ENCODE measurements at places on chromosomes 2 and 18.

GRCh38 chr2:182668671-182669070, 47.4 kb upstream of the DNAJC10 start:
- DNase-seq, result no peak

GRCh38 chr2:105428387-105429018, 29.7 kb upstream of the FHL2 start:
- DNase-seq, result no peak

GRCh38 chr2:163198007-163198406, 359.4 kb upstream of the KCNH7 start:
- no peak for DNase-seq

GRCh38 chr2:30315391-30316063, 84.2 kb downstream of the LBH start:
- DNase-seq, result no peak

GRCh38 chr2:27800856-27801255, 29.3 kb downstream of the MRPL33 start:
- no peak for DNase-seq

DNA sequence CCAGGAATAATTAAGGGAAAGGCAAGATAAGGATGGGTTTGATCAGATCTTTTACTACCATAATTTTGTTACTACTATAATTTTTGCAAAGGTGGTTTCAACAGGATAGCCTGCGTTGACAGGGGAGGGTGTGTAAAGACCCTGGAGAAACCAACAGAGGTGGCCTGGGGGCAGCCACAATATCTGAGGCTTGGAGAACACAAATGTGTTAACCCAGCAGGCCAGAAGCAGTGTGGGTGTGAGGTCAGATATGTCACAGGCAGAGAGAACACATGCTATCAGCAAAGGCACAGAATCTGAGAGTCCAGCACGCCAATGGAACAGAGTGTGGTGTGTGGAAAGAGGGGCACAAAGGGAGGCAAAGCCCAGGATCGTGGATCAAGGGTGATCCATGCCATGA, 399.4 kb upstream of the TRIB2 start:
- DNase-seq, result no peak

DNA sequence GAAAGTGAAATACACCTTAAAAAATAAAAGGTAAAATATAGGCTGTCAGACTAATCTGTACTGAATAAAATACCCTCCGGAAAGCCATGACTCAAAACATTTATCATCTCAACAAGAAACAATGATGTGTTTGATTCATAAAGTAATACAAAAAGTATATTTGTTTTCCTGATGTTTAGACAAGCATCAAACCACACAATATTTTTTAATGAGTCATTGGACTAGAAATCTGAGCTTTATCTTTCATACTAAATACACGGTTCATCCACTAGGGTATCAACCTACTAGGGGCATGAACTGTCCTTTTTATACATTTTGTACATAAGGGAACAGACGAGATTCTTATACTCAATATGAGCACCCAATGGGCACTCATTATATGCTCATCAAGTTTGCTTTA, 31.3 kb downstream of the CD226 start:
- DNase-seq, result no peak
